ENCODE measurements at places on chromosomes 16 and 17. TPM values are rescaled to one million over a fixed set of nuclear protein-coding genes. Genes with fewer than 3 reads are reported as not detected.

The FNDC8 gene
- total RNA-seq, result not detected

GRCh38 chr16:20948444-20948843 lies 47.9 kb downstream of the LYRM1 start:
- no peak for DNase-seq

- peak; percentile 36 for DNase-seq
Measured at GRCh38 chr17:75825149-75825552, 19.1 kb downstream of the UNC13D start.

DNA sequence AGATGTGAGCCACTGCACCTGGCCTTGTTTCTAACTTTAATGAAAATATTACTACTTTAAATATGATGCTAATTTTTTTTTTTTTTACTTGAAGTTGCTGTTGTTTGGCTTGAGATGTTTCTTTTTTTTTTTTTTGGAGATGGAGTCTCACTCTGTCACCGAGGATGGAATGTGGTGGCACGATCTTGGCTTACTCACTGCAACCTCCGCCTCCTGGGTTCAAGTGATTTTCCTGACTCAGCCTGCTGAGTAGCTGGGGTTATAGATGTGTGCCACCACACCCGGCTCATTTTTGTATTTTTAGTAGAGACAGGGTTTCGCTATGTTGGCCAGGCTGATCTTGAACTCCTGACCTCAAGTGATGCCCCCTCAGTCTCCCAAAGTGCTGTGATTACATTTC lies 23.6 kb downstream of the IGSF6 start:
- no peak for DNase-seq

GRCh38 chr17:21213638-21214014 lies 335 bp downstream of the TMEM11 start:
- DNase-seq, result no peak

The CRHR1 gene
- total RNA-seq, result not detected

The KRTAP4-2 gene
- not detected for total RNA-seq

- no peak for DNase-seq
Measured at GRCh38 chr17:16475179-16475704, 16.8 kb downstream of the LRRC75A start.

- DNase-seq, result no peak
Measured at GRCh38 chr16:15598648-15599190, 44.2 kb downstream of the MARF1 start.

DNA sequence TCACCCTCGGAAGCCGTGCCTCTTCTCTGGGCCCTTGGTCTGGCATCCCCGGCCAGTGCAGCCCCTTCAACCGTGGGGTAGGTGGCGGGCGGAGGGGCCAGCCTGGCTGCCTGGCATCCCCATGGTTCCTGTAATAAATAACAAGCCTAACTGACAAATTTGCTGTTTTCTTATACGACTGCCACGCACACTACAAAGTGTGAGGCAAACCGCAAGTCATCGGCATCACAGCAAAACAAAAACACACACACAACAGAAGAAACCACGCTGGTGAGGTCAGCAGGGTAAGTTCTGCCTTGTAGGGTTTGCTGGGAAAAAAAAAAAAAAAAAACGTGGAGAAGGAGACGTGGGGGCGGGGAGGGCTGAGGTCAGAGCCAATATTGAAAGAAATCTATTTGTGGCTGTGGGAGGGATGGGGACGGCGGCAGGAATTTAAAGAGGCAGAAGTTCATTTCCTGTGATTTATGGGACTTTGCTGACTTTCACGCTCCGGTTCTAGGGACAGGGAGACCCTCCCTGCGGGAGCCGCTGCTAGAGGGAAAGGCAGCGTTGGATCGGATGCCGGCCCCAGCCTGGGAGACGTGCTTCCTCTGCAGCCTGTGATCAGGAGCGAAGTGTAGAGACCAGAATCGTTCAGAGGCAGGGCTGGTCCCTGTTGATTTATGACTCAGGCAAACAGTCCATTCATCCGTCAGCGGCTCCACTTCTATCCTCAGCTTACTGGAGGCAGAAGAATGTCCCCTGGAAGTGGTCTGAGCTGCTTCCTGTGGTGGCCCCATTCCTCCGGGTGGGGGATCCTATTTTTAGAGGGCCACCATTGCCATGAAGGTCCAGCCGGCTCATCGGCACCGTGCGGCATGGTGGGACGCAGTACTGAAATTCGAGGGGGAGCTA lies 162.8 kb downstream of the FOXL1 start:
- no peak for DNase-seq

The STAC2 gene
- 0.55 TPM for total RNA-seq

DNA sequence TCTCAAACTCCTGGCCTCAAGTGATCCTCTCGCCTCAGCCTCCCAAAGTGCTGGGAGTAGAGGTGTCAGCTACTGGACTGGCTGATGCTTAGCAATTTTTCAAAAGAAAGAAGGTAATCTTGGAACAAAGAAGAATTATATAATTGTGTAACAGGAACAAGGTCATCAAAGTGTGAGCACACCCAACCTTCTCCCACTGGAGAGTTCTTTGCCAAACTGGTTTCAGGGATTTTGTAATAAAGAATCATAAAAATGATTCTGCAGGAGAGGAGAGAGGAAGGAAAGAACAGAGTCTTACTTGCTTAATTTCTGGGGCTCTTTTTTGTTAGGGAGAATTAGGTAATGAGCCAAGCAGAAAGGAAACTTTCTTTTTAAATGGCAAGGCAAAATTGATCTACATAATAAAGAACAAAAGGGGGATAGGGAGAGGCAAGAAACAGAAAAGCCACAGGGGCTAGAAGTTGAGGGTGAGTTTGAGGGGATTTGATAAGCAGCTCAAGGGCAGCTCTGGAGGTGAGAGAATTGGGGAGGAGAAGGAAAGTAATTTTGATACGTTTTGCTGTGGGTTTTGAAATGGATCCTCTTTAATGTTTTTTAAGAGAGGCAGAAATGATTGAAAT lies 21.3 kb downstream of the CHD9NB start:
- DNase-seq, result no peak

The FBXO39 gene
- total RNA-seq, result not detected

GRCh38 chr17:14101976-14102375 lies 32.7 kb downstream of the COX10 start:
- no peak for DNase-seq

DNA sequence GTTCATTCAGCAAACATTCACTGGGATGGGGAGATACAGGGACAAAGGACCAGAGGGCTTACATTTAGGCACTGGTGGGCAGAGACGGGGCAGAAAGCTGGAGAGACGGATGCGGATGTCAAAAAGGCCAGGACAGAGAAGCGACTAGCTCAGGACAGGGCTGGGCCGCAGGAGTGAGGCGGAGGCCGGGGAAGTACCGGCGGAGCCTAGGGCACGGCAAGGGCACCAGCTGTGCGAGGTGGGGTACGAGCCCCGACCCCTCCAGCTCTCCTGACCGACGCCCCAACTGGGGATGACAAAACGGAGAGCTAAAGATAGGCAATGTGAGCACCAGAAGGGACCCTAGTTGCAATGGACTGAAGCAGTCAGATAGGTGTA lies 3.9 kb upstream of the SGCA start:
- DNase-seq, result no peak

The HOXB6 gene
- total RNA-seq, result 5.1 TPM

GRCh38 chr17:71666047-71666446 lies 454.8 kb upstream of the SOX9 start:
- no peak for DNase-seq

DNA sequence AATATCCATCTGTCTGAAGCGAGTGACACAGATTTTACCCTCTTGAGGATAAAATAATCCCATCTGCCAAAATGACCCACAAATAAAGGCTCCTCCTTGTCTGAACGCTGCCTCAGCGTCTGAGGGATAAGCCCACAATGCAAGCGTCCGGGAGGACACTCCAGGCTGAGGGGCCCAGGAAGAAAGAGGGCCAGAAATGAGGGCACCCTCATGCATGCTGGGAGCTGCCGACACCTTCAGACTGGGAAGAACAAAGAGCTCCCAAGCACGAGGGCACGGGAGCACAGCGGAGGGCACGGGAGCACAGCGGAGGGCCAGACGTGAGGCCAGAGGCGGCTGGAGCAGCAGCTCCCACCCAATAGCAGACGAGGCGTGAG lies 126.9 kb downstream of the ZNF778 start:
- no peak for DNase-seq

DNA sequence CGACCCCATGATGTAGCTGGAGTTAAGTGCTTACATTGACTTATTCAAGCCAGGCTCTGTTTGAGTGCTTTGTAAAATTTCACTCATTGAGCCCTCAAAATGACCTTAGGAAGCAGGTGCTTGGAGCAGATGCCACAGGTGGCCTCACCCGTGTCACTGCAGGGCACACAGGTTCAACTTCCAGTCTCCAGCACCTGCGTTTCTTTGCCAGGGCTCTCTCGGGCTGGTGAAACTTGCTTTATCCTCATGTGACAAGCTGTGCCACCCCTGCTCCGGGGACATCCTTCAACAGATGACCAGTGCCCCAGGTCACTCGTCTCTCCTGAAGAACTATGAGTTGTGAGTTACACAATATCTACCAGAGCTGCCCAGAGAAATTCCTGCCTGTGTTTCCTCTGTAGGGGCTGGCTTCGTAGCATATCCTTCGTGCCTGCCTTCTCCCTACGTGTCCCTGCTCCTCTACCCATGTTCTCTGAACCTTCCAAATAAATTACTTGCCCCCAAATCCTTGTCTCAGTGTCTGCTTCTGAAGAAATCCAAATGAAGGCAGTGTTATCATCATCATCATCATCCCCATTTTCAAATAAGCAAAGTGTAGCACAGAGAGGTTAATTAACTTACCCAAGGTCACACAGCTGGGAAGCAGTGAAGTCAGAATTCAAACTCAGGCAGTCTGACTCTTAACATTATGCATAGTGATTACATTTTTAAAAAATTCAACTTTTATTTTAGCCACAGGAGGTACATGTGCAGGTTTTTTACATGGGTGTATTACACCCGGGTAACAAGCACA lies 352.5 kb downstream of the NPIPA8 start:
- no peak for DNase-seq

Data from left lung (tissue), 14 donors.